ENCODE measurements at places on chromosomes 2 and 18.

- DNase-seq = no peak
Observed at GRCh38 chr2:168450171-168450570, 5.9 kb upstream of the CERS6 start.

DNA sequence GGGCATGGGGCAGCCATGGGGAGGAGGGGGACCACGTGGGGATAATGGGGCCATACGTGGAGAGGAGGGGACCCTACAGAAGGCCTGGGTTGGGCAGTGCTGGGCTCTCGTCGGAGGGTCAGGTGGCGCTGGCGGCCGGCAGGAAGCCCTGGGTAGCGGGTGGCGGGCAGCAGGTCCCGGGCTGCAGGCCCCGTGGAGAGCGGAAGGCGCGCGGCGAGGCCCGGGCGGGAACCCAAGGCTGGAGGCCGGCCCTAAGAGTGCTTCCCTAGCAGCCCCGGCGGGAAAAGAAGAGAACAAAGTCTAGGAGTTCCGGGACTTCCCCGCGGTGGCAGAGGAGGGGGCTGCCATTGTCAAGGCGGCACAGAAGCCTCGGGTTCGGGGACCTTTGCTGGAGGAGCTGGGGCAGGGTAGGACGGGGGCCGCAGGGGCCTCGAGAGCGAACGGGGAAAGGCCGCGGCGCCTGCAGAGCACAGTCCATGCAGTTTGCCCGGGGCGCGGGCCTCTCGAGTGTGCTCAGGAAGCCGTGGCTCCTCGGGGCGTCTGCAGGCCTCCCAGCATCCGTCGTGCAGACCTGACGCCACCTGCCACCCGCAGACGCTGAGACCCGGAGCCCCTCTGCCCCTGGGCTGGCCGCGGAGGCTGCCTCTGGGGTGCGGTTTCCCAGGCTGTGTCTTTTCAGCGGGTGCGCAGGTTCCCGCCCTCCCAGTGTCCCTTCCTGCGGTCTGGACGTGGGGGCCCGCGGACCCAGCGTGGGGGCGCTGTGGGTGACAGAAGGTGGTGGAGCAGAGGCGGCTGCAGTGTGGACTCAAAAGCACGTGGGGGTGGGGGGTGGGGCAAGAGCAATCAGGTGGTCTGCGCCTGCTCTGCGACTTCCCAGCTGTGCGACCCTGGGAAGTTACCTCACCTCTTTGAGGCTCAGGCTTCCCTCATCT is 19.4 kb upstream of the NCL start:
- peak; percentile 41 for DNase-seq

DNA sequence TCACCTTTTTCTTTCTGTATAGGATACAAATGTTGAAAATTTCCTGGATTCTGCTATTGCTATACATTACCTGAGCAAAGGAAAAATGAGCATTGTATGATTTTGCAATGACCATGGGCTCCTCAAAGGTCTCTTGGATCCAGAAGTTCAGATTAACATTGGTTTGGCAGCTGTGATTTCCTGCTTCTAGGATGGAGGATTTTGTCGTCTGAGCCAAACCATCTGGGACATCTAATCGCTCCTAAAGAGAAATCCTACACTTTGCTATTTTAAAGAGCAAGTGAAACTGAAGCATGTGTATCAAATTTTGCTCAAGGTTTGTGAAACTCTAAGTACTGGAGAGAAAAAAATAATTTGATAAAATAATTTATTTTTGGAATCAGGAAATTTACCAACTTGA is 115.1 kb upstream of the ST6GAL2 start:
- no peak for DNase-seq

GRCh38 chr2:160440888-160441287 is 52.7 kb downstream of the RBMS1 start:
- no peak for DNase-seq

DNA sequence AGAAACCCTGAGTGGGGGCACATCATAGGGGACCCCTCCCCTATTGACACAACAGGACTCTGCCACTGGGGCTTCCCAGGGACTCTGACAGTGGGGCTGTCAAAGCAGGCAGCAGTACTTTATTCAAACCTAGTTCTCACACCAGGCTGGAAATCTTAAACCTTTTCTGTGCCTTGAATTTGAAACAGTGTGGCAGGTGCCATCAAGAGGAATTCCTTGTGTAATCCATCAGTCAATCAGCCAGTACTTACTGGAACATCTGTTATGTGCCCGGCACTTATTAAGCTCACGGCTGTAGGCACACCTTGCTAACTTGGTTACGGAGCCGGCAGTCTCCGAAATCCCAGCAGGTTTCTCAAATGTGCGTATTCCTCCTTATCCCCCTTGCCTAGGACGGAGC is 12.0 kb downstream of the GLI2 start:
- DNase-seq = no peak

DNA sequence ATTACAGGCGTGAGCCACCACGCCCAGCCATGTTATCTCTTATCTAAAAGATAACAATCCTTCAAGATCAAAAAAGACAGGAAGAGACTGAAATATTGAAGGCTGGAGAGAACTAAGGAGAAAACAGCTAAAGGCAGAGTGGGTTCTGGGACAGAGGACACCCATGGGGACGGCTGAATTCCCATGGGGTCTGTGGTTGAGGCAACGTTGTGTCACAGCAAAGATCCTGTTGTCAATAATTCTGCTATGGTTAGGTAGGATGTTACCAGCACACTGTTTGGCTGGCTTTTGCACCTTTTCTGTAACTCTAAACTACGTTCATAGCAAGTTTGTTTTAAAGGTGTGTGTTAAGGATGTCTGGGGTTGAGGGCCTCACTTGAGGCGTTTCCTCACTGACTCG is 137.7 kb upstream of the APCDD1 start:
- DNase-seq = no peak

- DNase-seq = no peak
Observed at GRCh38 chr2:239308661-239309397, 92.0 kb downstream of the HDAC4 start.

- no peak for DNase-seq
Observed at GRCh38 chr2:200300638-200301314, 5.7 kb upstream of the SPATS2L start.

DNA sequence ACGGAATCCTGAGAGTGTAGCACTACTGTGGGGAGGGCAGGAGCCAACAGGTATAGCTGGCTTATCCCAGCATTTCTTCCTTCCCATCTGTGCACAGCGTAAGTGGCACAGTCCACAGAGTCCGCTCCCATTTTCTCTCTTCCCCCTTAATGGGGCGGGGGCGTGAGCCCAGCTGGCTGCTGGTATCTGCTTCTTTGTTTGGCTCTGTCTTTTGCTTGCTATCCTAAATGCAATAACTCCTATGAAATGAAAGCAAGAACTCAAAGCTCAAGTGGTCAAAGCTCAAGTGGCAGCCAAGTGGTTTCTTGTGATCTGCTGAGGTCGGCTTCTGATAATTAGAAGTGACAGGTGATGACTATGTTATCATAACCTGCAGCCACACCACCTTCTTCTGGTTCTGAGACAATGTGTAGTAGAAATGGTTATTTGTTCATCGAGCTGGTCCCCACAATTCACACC is 192.7 kb downstream of the PLCL1 start:
- no peak for DNase-seq
